Pulmonary artery endothelial cell (primary cell): ENCODE measurements at places on chromosomes 7 and 10. TPM values are rescaled to one million over a fixed set of nuclear protein-coding genes. Genes with fewer than 3 reads are reported as not detected.

DNA sequence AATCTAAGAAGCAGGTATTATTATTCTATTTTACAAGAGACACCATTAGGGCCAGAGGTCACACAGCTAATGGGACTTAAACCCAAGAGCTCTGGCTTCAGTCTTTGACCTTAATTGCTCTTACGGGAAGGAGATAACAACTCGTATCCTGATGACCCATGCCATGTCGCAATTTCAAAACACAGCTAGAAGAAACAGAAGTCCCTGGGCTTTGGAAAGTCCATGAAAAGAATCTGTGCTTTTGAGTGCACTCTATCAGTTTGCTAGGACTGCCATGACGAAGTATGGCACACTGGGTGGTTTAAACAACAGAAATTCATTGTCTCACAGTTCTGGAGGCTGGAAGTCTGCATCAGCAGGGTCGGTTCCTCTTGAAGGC, 247.8 kb upstream of the AOAH start:
- no peak for DNase-seq

DNA sequence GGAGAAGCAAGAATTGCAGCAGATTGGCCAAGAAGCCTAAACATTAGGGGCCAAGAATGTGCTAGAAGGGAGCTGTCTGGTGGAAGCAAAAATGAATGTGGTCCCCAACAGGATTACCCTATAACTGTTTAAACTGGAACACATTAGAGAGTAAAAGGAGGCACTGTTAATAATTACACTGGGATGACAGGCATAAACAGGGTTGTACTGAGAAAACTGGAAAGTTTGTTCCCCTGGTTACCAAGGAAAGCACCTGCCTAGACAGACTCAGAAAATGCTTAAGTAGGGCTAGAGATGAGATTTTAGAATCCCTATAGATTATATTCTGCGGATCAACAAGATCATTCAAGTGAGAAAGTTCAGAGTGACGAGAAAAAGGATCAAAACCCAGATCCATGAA, 100.8 kb downstream of the CTTNBP2 start:
- DNase-seq: no peak

DNA sequence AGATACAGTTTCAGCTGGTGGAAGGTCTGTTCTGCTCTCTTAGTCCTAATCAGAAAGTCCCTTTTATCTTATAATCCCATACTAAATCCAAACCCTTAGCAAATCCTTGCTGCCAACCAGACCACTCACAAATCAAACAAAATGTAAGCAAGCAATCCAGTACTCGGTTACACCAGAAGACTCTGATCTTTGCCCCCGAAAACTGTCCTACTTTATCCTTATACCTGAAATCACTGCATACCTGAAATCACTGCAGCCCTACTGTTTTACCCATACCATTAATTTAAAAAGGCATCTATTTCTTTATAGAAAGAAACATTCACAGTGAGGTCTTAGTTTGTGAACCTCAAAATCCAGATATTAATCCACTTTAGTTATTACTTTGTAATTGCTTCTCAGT, 64.7 kb downstream of the GSDME start:
- DNase-seq: no peak

- no peak for DNase-seq
Observed at GRCh38 chr7:105638902-105639495, 57.7 kb upstream of the EFCAB10 start.

- DNase-seq: no peak
Observed at GRCh38 chr7:88628363-88629085, 131.0 kb upstream of the ZNF804B start.

- DNase-seq: no peak
Observed at GRCh38 chr10:33550811-33551210, 216.3 kb upstream of the NRP1 start.

GRCh38 chr10:71266147-71266917, 52.7 kb upstream of the SLC29A3 start:
- DNase-seq: no peak

DNA sequence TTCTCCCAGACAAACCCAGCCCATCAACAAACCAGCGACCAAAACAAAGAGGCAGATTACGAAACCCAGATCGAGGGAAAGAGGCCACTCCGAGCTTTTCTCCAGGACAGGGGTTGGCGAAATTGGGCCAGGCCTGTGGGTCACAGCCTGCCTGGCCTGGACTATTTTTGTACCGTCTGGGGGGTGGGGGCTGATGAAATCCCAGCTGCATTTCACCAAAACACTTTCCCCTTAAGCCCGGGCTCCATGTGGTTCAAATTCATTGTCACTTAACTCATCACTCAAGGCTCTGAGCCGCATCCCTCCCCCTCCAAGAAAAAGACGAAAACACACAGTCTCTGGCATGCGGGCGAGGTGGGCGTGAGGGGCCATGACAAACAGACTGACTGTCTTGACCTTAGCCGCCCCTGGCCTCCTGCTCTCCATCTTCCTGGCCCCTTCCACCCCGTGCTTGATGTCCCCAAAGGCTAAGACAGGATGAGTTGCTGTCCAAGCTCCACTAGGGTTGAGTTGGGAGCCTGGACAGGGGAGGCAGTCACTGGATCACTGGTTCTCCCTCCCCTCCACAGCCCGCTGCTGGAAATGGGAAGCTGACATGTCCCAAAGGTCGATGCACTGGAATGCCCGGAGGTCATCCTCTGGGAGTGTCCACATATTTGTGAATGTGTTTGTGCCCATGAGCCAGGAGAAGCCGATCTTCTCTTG, 19.2 kb downstream of the TMEM270 start:
- DNase-seq: no peak

GRCh38 chr10:48459270-48460150, 145.4 kb downstream of the ARHGAP22 start:
- DNase-seq: no peak

GRCh38 chr10:86941426-86941825, 16.0 kb downstream of the MMRN2 start:
- no peak for DNase-seq

GRCh38 chr7:144516729-144517525, 113.4 kb upstream of the NOBOX start:
- no peak for DNase-seq

GRCh38 chr10:29120216-29120615, 168.7 kb upstream of the LYZL1 start:
- DNase-seq: no peak

The OR2A5 gene
- total RNA-seq: not detected in 2 replicates

The GIMAP8 gene
- total RNA-seq: 68.3 and 104 TPM in 2 replicates

The C10orf143 gene
- total RNA-seq: 0.14 and 0.33 TPM in 2 replicates
